GM23248 (cell line): ENCODE measurements at places on chromosomes 13 and 19. TPM values are rescaled to one million over a fixed set of nuclear protein-coding genes. Genes with fewer than 3 reads are reported as not detected.

DNA sequence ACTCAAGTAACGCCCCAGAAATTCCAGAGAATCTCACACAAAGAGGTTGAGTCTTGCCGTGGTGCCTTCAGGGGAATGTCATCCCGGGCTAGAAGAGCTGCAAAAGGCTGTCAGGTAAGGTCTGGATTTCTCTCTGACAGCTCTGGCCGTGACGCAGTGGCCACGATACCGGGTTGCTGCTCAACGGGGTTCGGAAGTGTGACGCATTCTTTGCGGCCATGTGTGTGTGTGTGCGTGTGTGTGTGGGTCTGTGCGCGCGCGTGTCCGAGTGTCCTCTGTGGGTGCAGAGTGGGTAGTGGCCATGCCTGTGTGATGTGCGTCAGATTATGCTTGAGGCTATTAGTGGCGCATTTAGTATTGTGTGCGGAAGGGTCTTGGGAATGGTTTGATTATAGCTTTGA lies 306 bp downstream of the ZNF540 start:
- DNase-seq: peak; percentile 80

- no peak for DNase-seq
Measured at GRCh38 chr13:23467932-23468278, 34.4 kb upstream of the SACS start.

- no peak for DNase-seq
Measured at GRCh38 chr19:16562608-16563025, 9.6 kb downstream of the SLC35E1 start.

- DNase-seq: peak; percentile 95
Measured at GRCh38 chr19:11137542-11138384, 17.8 kb downstream of the SPC24 start.

- DNase-seq: peak; percentile 1
Measured at GRCh38 chr13:71618159-71618558, 248.8 kb downstream of the DACH1 start.

DNA sequence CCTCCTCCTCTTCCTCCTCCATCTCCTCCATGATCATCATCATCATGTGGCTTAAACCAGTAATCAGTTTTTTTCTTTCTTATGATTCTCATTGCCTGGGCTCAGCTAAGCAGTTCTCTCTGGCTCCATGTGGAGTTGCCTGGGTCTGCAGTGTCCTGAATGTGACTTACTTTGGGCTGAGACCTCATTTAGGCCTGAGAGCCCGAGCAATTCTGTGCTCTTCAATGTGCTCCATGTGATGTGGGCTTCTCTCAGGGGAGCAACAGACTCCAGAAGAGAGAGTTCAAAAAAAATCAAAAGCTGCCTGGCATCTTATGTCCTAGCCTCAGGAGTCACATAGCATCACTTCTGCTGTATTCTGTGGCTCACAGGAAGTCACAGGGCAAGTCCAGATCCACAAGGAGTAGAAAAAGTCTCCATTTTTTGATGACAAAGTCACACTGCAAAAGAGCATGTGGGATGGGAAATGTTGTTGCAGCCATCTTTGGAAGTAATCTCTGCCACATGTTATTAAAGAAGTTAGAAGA lies 128.7 kb downstream of the MAB21L1 start:
- no peak for DNase-seq

- DNase-seq: peak; percentile 80
Measured at GRCh38 chr19:57406516-57407123, 4.3 kb upstream of the ZNF17 start.

GRCh38 chr19:13115936-13116281 lies 631 bp downstream of the TRMT1 start:
- DNase-seq: no peak

GRCh38 chr19:24057144-24057543 lies 29.8 kb upstream of the ZNF254 start:
- DNase-seq: no peak

DNA sequence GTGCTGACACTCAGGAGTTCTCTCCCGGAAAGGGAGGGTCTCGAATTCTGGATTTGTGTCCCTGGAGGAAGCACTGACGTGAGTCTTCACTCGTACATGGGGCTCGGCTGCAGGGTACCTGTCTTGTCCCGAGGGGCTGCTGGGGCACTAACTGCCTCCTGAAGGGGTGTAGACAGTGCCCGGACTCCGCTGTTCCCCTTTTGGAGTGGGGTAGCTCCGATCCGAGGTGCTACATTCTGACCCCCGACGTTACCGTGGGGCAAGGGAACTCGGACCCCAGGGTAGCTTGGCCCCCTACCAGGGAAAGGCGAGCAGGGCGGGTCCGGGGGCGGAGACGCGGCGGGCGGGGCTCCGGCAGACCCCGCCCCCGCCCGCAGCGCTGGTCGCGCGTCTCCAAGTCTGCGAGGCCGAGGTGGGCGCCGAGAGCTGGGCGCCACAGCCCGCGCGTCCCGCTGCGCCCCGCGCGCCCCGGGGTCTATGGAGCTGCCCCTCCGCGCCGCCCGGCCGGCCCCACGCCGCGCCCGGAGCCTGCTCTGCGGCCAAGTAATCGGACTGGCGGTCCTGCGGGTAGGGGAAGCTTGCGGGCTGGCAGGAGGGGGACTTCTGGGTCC lies at the start of gene NPAS1:
Gene NPAS1 (plus strand): TSS at position 407 of the 611 bp plus-strand sequence. CDS start 1,211 bp downstream, outside the sequence.
- DNase-seq: peak; percentile 60

GRCh38 chr19:40400559-40400958 lies 10.6 kb upstream of the HIPK4 start:
- peak; percentile 51 for DNase-seq

GRCh38 chr19:49141352-49141751 lies 13.8 kb downstream of the HRC start:
- no peak for DNase-seq

GRCh38 chr19:28602675-28603298 lies 610.2 kb downstream of the UQCRFS1 start:
- DNase-seq: no peak

DNA sequence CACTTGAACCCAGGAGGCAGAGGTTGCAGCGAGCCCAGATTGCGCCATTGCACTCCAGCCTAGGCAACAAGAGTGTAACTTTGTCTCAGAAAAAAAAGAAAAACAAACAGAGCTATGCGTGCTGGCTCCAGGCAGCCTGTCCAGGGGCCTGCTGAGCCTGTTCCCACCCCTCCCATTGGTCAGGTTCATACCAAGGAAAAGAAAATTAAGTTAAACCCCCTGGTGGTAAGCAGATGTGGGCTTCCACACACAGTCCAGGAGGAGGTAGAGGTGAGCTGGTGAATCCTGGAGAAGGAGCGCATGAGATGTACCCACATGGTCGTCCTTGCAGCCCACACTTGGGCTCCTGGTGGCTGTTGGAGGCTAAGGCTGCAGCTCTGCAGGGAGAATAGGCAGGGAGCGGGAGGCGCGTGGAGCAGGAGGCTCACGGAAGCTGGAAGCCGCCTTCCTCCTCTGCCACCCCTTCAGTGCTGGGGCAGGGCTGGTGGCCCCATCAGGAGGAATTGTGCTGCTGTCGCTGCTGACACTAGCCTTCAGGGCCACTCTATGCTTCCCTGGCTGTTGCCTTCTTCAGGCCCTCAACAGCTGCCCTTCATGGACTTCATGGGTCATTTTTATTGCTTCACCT lies 10.5 kb upstream of the CHAMP1 start:
- DNase-seq: no peak

DNA sequence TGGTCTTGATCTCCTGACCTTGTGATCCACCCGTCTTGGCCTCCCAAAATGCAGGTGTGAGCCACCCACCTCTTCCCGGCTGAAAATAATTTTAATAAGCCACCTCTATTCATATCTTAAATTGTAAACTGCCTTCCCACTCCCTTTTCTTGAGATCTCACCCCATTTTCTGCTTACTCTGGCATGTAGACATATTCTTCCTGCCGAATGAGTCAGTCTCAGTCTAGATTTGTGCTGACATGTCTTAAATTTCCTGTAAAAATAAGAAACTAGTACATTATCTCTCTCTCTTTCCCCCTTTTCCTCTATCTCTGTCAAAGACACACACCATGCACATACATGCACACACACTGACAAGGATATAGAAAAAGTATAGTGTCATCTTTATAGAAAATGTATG lies 60.9 kb downstream of the THSD1 start:
- peak; percentile 59 for DNase-seq

DNA sequence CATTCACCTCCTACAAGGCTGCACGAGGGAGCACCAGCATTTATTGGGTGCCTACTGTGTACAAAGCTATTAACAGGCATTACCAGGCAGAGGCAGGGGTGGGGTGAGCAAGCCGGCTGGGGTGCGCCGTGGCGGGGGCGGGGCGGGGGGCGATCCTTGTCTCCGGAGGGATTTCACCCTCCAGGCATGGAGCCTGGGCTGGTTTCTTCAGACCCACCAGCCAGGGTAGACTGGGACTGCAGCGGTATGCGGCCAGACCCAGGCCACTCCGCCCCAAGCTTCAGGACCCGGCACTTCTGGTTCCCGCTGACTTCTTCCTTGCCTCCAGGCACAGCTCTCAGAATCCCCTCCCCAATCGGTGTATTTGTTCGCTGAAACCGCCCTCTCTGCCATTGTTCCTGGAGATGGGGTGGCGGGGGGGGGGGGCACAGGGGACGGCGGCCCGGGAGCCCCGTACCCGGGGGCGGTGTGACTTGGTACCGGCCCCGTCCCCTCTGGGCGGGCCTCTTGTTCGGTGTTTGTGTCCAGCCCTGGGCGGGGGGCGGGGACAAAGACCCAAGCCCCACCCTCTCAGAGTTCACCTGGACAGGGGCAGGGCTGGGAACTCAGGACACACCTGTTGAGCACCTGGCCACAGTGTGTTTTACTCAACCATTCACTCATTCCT lies 14.4 kb downstream of the TJP3 start:
- no peak for DNase-seq

GRCh38 chr19:30028992-30029343 lies 86.9 kb downstream of the URI1 start:
- DNase-seq: no peak

DNA sequence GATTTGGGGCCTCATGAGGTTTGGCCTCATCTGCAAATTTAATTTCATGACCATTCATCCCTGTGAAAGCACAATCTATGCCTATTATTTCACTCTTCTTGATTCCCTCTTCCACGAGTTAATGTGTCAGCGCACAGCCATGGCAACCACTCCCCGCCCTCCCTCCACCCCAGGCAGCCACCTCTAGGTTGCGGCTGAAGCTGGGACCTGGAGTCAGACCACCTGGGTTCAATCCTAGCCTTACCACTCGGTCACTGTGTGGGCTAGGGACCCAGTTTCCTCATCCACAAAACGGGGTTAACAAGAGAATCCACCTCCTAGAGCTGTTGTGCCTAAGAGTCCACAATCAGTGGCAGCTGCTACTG lies 9.8 kb downstream of the CHST8 start:
- no peak for DNase-seq

DNA sequence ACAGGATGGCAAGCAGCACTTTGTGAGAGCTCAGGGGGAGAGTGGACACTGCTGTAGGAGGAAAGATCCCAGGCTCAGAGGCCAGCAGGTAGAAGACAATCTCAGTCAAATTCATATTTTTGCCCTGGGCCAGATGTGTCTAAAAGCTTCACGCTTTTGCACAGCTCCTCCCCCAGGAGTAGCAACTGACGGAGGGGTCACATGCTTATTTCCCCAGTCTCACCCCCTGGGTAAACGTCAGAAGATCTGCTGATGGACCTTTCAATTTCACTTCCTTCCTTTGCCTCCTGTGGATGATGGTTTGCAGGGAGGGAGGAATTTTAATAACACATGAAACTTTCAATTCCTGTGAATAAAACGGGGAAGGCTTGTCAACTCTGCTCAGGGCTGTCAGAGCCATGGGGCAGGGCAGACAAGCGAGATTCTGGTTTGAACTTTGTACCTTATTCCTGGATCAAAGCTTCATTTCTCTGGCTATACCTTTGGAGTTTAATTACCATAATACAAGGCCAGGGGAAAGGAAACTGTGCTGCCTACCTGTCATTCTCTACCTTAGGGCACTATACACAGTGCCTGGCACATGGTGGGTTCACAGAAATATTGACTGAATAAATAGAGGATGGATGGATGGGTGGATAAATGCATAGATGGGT lies 41.0 kb downstream of the POU4F1 start:
- DNase-seq: no peak

DNA sequence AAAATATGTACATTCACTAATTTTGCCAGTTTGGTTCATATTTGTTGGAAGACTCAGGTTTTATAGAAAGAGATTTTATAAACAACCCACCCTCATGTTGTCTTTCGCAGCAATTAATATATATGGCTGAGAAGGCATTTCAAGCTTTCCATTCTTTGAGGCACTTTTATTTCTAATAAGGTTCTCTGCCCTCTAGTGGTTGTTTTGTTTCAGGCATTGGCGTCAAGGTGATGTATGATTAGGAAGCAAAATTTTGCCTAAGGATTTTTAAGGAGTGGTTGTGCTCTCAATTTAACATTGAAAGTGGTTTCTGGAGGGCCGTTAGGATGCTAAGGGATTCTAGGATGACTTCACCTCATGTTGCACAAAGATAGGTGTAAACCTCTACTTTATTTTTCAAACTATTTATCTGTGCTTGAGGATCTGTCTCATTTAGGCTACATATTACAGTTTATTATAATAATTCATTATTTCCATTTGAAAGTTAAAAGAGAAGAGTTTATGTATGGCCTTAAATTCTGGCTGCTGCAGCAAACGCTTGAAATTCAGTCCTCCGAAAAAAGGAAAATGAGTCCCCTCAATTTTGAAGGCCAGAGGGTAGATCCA lies 35.9 kb downstream of the OXGR1 start:
- peak; percentile 59 for DNase-seq

DNA sequence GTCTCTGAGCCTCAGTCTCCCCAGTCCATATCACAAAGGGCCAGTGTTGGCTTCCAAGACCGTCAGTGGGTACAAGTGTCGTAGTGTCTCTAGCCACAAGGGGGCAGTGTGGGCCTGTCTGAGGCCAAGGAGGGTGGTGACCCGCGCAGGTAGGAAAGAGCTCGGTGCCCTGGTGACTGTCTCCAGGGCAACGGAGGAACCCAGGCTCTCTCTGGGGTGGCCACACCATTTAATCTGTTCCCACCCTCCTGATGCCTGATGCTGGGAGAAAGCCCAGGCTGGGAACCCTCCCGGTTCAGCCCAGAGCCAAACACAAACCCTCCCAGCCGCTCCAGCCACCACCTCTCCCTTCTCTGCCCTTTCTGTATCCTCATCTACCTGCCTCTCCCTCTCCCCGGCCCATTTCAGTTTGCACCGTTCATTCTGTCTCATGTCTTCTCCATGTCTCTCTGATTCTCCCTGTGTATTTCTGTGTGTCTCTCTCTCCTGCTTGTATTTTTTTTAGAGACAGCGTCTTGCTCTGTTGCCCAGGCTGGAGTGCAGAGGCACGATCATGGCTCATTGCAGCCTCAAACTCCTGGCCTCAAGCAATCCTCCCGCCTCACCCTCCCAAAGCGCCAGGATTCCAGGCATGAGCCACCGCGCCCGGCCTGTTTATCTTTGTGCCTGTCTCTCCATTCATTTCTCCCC lies 17.5 kb upstream of the MEIS3 start:
- peak; percentile 70 for DNase-seq

PODNL1 gene
- total RNA-seq: 6.2 and 9.2 TPM in 2 replicates

MIA gene
- not detected in 2 replicates for total RNA-seq

NCR1 gene
- total RNA-seq: not detected in 2 replicates

ZNF525 gene
- 3.6 and 7.6 TPM in 2 replicates for total RNA-seq

ZNF208 gene
- under 0.01 TPM in 1 of 2 replicates, not detected in the other for total RNA-seq

ZNF626 gene
- total RNA-seq: 18.6 and 23.8 TPM in 2 replicates

SERPINE3 gene
- total RNA-seq: not detected in 2 replicates

MISP gene
- not detected in 2 replicates for total RNA-seq

LRP3 gene
- 58.3 and 59.9 TPM in 2 replicates for total RNA-seq

ZNF442 gene
- 2.1 and 3.6 TPM in 2 replicates for total RNA-seq

ARID3A gene
- total RNA-seq: 6.7 and 8.5 TPM in 2 replicates
